ENCODE measurements at places on chromosomes 1 and 21.

GRCh38 chr1:61898658-61899057, 156.4 kb downstream of the PATJ start:
- DNase-seq, result no peak

GRCh38 chr1:15786581-15786980, 20.9 kb downstream of the UQCRHL start:
- DNase-seq, result no peak

DNA sequence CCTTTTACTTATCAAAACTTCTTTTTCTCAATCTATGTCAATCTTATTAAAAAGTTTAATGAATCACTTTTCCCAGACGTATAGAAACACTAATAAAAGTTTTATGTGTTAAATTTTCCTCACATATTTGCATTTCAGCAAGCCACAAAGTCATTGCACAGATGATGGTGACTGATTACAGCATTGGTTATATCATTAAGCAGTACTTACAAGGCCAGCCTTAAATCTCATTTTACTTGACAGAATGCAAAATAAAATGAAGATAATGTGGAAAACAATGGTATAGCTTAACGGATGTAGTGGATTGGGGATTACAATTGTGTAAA, 39.5 kb downstream of the TMEM200B start:
- DNase-seq, result no peak

- no peak for DNase-seq
These were observed 73.9 kb downstream of the HLX start for GRCh38 chr1:220952961-220953643.

DNA sequence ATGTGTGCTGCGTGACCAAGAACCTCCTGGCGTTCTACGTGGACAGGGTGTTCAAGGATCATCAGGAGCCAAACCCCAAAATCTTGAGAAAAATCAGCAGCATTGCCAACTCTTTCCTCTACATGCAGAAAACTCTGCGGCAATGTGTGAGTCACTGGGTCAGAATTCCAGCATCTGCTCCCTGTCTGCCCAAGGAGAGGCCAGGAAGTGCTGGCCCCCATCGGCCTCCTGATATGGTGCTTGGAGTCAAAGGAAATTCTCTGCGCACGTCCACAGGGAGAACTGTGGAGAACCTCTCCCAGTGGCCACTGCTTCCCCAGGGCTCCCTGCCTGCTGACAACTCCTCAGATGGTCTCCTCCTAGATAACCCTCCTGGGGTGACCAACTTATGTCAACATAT, 25.6 kb upstream of the IL20 start:
- DNase-seq, result no peak

- no peak for DNase-seq
These were observed 2.9 kb downstream of the MXRA8 start for GRCh38 chr1:1355416-1355815.

- DNase-seq, result no peak
These were observed 110.8 kb upstream of the ADGRL4 start for GRCh38 chr1:79117376-79117775.

GRCh38 chr1:166874464-166874863, 1.6 kb downstream of the TADA1 start:
- DNase-seq, result no peak

GRCh38 chr1:3389093-3389833, 65.2 kb upstream of the ARHGEF16 start:
- DNase-seq, result no peak

- no peak for DNase-seq
These were observed 24.5 kb upstream of the TNFRSF1B start for GRCh38 chr1:12142141-12142823.

DNA sequence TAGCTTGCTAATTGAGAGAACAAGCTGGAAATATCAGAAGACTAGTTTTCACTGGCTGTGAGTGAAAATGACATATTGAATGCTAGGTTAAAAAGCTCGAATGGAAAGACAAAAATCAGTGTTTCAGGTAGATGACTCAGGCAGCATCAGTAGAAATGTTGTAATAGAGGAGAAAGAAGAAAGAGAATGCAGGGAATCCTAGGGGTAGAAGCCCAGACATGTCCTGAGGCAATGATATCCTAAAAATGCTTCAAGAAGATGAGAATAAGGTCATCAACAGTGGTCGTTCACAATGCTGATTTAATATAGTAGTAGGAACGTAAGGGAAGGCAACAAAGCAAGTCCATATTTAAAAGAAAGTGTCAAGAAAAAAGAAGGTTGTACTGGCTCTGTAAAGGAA, 96.7 kb upstream of the HP1BP3 start:
- DNase-seq, result no peak

DNA sequence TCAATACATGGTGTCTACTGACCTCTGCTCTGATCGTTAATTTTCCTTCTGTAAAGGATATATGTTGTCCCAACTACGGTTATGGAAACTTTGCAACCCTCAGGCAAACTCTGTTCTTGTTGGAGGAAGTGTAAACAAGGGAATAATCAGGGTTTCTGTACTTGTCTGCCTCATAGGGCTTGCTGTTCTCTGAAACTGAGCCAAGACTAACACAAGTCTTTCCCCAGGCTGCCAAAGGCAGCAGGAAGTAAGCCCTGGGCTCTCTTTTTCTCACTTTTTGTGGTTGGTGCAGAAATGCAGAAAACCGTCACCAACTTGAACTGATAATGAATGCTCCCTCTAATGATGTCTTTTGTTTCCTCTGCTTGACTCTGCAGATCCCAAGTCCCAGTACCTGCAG, 7.6 kb downstream of the CYP4X1 start:
- no peak for DNase-seq

DNA sequence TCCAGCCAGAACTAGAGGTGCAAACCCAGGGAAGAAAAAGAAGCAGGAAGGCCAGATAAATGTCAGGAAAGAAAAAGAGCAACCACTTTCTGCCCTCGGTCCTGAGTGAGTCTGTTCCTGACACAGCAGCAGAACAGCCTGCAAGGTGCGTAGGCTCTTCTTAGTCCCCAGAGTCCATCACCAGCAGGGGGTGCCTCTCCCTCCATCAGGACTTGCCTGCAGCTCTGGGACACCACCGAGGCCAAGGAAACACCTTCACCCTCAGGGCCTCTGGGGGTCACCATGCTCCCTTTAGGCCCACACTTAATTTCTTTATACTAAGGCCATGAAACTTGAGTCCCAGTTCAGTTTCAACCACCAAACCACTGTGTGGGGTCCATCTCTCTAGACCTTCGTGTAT, 43.7 kb upstream of the NFASC start:
- DNase-seq, result no peak

DNA sequence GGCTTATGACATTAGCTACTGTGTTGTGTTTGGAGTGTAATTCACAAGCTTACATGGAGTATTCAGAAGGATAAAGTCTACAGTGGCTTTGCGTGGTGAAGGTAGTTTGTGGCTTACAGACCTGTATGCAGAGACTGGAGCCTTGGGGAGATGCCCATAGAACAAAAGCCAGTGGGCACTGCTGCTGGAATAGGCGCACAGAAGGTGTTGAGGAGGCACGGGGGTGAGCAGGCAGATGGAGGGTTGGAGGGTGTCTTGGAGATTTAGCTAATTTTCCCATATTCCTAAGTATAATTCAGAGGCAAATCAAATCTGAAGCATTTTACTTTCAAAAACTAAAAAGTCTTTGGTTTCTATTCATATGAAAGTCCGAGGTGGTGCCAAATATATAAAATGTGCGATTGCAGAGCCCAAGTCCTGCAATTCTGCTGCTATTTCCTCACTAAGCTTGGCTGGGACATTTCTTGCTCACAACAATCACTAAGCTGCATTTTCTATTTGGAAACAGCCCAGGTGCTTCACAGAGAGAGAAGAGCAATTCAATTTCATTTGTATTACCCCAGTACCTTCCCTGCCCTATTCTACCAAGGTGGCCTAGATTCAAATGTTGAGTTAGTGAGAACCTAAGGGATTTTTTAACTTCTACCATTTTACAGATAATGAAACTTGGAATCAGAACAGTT, 48.5 kb downstream of the FH start:
- DNase-seq, result no peak

DNA sequence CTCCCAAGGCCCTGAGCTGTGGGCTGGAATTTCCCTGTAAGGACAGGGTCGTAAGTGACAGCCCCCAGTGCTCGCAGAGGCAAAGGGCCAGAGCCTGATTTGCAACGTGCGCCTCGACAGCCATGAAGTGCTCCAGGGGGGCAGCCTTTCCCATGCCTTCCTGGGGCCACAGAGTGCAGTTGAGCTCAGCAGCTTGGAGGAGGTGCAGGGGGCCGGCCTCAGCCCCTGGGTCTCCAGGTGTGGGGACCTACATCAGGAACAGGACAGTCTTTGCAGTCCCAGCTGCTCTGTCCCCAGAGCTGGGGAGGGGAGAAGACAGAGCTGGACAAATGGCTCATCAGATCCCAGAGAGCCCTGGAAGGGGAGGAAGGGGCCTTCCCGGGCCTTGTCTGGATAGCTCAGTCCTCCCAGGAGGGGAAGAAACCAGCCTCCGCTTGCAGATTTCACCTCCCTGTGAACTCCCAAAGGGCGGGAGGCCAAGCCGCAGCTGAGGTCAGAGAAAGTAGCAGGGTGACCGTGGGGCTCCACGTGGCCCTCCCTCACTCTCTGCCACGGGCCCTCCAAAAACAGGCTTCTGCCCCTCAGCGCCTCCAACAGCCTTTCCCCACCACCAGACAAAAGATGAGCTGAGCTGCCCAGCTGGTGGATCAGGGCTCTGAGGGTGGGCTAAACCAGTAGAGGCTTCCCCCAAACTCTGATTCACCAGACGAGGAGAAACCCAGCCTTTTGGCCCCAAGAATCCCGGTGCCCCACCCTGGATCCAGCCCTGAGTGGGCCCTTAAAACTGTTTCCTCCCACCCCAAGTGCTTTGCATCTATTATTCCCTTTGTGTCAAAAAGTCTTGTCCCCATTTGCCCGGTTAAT, 76.5 kb downstream of the DHRS3 start:
- DNase-seq, result no peak

DNA sequence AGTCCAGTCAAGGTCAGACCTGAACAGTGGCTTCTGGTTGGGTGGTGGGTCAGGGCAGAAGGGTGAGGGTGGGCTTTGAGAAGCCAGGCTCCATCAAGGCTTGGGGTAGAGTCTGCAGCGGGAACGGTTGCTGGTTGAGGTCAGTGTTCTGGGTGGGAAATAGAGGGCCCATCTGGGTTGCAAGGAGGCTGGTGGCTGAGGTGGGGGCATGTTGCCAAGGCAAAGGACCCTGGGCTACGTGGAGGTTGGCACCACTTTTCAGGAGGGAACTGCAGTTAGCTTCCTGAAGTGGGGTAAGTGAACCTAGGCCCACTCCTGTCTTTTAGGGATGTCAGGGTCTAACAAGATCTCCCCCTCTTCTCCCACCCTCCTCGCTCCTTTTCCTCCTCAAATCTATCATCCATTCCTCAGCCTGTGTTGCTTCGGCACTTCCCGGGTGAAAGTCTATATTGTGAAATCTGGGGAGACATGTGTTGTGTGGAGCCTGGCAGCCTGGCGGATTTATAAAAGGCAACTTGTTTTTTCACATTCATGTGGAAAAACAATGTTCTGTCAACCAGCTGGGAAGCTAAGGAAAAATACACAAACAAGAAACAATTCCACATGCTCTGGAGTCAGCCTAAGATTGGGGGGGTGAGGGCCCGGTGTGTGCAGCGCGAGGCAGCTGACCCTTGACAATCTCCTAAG, 1.5 kb downstream of the IL22RA1 start:
- no peak for DNase-seq

DNA sequence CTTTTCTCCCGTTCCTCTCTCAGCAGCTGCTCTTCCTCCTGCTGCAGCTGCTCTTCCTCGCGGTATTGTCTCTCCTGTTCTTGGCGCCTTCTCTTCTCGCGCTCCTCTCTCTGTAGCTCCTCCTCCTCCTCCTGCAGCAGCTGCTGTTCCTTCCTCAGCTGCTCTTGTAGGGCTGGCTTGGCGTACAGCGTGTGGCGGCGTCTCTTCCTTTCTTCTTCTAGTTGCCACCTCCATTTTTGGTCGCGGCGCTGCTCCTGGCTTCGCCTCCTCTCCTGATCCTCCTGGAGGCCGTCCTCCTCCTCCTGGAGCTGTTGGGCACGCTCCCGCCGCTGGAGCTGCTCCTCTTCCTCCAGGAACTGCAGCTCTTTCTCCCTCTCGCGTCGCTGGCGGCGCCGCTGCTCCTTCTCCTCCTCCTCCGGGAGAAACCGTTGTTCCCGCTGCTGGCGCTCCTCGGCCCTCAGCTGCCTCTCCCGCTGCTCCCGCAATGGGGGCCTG, 4.8 kb downstream of the TCHH start:
- DNase-seq, result no peak
